ENCODE measurements at places on chromosomes 7 and 10. TPM values are rescaled to one million over a fixed set of nuclear protein-coding genes. Genes with fewer than 3 reads are reported as not detected.

GRCh38 chr7:55155351-55156117, 136.7 kb downstream of the EGFR start:
- DNase-seq, result no peak
- H3K27ac ChIP-seq, result no peak overlapping the region
- H3K4me1 ChIP-seq, result no peaks in the 10 kb centered on the region
- H3K4me3 ChIP-seq, result no peak overlapping the region

DNA sequence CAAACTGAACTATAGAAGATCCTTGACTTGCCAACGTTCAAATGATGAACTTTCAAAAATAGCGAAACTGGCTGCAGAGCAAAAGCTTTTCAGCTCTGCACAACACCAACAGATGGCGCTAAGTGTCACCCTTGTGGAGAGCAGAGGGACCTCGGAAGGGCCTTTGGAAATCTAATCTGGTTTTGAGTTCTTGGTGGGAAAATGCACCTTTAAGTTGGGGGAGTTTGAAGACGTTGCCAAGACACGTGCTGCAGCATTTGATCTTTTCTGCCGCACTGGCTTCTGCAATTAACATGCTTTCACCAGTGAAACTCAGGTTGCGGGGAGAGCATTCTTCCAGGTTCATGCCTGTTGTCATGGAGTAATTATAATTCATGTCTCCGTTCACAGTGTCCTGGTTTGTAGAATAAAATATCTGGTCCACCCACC, 26.3 kb upstream of the WDR11 start:
- DNase-seq, result no peak
- H3K27ac ChIP-seq, result no peak overlapping the region
- H3K4me1 ChIP-seq, result no peaks in the 10 kb centered on the region
- H3K4me3 ChIP-seq, result no peak overlapping the region
- no peaks in the 10 kb centered on the region for H3K27me3 ChIP-seq

GRCh38 chr7:34198231-34198641, 292.9 kb downstream of the BMPER start:
- no peaks in the 10 kb centered on the region for H3K27me3 ChIP-seq
- H3K4me1 ChIP-seq, result no peaks in the 10 kb centered on the region
- no peak overlapping the region for H3K4me3 ChIP-seq
- DNase-seq, result no peak
- no peaks in the 10 kb centered on the region for H3K36me3 ChIP-seq
- no peak overlapping the region for H3K27ac ChIP-seq

DNA sequence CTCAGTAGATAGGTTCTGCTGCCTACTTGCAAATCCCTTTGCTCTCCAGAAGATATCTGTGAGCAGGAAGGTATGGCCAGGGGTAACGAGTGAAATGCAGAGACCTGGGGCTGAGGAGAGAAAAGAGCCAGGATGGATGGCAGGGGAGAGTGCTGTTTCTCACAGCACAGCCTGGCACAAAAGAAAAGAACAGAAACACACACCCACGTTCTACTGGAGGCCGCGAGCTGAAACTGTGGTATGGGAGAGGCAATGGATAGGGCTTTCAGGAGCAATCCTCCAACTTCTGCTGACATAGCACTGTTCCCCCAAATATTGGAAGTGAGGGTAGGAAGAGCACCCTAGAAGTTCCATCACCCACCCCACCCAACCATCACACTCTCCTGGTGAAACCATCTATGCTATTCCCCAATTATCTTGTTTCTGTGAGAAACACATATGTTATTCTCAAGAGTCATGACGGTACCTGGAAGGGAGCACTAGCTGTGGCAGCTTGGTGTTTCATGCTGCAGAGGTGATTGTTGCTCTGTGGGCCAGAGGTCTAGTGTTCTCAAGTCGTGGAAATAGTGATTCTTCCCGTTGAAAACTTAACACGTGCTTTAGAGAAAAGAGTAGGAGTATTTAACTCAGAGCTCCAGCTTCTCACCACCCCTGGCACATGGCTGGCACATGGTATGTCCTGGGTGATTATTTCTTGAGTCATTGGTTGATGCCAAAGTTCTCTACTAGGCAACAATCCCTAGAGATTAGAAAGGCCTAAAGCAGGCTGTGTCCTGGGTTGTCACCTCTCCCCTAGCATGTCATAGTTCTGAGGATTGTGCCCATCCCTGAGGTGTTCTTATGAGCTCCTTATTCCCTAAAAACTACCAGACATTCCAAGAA, 198.3 kb downstream of the PLXNA4 start:
- H3K4me1 ChIP-seq, result no peaks in the 10 kb centered on the region
- no peaks in the 10 kb centered on the region for H3K27me3 ChIP-seq
- H3K36me3 ChIP-seq, result no peaks in the 10 kb centered on the region
- H3K27ac ChIP-seq, result no peak overlapping the region
- no peak overlapping the region for H3K4me3 ChIP-seq

GRCh38 chr7:121160150-121161008, 168.4 kb upstream of the WNT16 start:
- H3K4me3 ChIP-seq, result no peak overlapping the region
- no peaks in the 10 kb centered on the region for H3K36me3 ChIP-seq
- H3K27me3 ChIP-seq, result no peaks in the 10 kb centered on the region
- H3K4me1 ChIP-seq, result no peaks in the 10 kb centered on the region
- no peak for DNase-seq
- no peak overlapping the region for H3K27ac ChIP-seq

- H3K4me1 ChIP-seq, result no peaks in the 10 kb centered on the region
- H3K27me3 ChIP-seq, result no peaks in the 10 kb centered on the region
- H3K27ac ChIP-seq, result no peak overlapping the region
- H3K4me3 ChIP-seq, result no peak overlapping the region
Measured at GRCh38 chr7:79936281-79936983, 198.2 kb upstream of the GNAI1 start.

- no peaks in the 10 kb centered on the region for H3K27me3 ChIP-seq
- H3K4me1 ChIP-seq, result no peaks in the 10 kb centered on the region
- no peaks in the 10 kb centered on the region for H3K36me3 ChIP-seq
- DNase-seq, result no peak
Measured at GRCh38 chr10:27447540-27447939, 56.6 kb upstream of the RAB18 start.

DNA sequence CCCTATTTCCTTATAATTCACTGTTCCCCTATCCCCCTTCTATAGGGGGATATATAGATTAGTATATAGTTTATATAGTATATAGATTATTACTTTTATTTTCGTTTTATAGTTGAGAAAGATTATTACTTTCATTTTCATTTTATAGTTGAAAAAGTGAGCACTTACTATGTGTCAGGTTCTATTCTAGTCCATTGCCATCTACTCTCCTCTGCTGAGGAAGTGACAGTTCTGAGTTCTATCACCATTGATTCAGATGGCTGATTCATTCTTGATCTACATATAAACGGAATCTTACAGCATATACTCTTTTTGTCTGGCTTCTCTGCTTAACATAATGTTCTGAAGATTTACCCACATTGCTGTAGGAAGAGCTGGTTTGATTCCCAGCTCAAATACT, 20.7 kb upstream of the CAV2 start:
- no peaks in the 10 kb centered on the region for H3K36me3 ChIP-seq
- H3K4me1 ChIP-seq, result no peaks in the 10 kb centered on the region
- no peak for DNase-seq
- no peak overlapping the region for H3K27ac ChIP-seq
- H3K4me3 ChIP-seq, result no peak overlapping the region

GRCh38 chr7:140778975-140779374, 82.5 kb downstream of the NDUFB2 start:
- H3K36me3 ChIP-seq, result peaks cover 19% of the 10 kb centered on the region
- no peak for DNase-seq
- H3K4me3 ChIP-seq, result no peak overlapping the region
- no peak overlapping the region for H3K27ac ChIP-seq

DNA sequence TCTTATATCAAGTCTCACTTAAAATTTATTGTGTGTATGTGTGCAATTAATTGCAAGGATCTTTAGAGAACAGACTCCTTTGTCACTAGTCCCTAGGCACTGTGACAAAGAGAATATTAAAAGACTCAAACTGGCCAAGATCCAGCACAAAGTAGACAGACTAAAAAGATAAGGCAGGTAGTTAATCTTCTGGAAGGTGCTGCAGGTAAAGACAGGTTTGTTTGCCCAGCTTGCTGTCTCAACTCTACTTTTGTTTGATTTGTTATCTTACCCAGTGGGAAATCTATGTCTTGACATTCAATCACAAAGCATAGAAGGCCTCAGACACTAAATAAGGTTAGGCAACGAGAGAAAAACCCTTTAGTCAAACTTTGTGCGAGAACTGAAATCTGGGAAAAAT, 807.9 kb upstream of the LRRN3 start:
- no peaks in the 10 kb centered on the region for H3K36me3 ChIP-seq
- no peak for DNase-seq
- H3K27me3 ChIP-seq, result no peaks in the 10 kb centered on the region
- H3K4me3 ChIP-seq, result no peak overlapping the region
- peaks cover 6% of the 10 kb centered on the region for H3K4me1 ChIP-seq

GRCh38 chr7:128450409-128450808, 5.3 kb upstream of the HILPDA start:
- no peaks in the 10 kb centered on the region for H3K27me3 ChIP-seq
- no peak overlapping the region for H3K27ac ChIP-seq
- no peak overlapping the region for H3K4me3 ChIP-seq
- no peak for DNase-seq

DNA sequence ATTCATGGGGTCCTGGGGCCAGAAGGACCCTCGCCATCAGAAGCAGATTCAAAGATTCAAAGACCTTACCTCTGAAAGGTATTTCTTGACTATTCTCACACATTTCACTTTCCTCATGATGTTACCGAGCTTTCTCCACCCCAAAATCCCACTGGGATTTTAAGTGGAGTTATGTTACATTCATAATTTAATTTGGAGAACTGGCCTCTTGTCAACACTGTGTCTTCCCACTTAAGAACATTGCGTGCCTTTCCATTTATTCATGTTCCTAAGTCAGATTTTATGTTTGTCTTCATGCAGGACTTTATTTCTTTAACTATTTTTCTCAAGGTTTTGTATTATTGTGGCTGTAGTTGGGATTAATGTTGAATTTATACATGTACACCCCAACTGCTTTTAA, 123.5 kb upstream of the BMPER start:
- no peaks in the 10 kb centered on the region for H3K27me3 ChIP-seq
- no peak for DNase-seq
- no peak overlapping the region for H3K4me3 ChIP-seq
- H3K27ac ChIP-seq, result no peak overlapping the region

GRCh38 chr7:20778063-20778721, 8.5 kb downstream of the SP8 start:
- H3K36me3 ChIP-seq, result no peaks in the 10 kb centered on the region
- H3K27ac ChIP-seq, result no peak overlapping the region
- H3K4me1 ChIP-seq, result no peaks in the 10 kb centered on the region
- DNase-seq, result no peak
- peaks cover 88% of the 10 kb centered on the region for H3K27me3 ChIP-seq
- no peak overlapping the region for H3K4me3 ChIP-seq

DNA sequence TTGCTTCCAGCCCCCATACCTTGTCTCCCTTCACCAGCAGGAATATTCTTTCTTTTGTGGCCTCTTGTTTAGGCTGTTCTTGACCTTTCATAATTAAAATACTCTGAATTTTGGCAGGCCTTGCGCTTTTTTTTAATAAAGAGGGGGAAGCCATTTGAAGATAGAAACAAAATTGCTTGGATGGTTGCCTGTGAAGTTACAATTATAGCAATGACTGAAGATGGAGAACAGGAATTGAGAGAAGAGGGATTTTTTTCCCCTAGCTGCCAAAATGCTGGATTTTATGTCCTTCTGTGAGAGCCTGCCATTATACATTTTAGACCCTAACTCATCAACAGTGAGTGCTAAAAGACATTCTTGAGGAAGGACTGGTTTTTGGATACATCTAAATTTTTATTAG, 24.8 kb downstream of the FGFBP3 start:
- no peak overlapping the region for H3K4me3 ChIP-seq
- H3K27me3 ChIP-seq, result no peaks in the 10 kb centered on the region
- DNase-seq, result no peak
- no peak overlapping the region for H3K27ac ChIP-seq
- H3K36me3 ChIP-seq, result no peaks in the 10 kb centered on the region

GRCh38 chr7:101588131-101588935, 40.8 kb downstream of the MYL10 start:
- no peak overlapping the region for H3K27ac ChIP-seq
- H3K27me3 ChIP-seq, result no peaks in the 10 kb centered on the region
- no peaks in the 10 kb centered on the region for H3K36me3 ChIP-seq

DNA sequence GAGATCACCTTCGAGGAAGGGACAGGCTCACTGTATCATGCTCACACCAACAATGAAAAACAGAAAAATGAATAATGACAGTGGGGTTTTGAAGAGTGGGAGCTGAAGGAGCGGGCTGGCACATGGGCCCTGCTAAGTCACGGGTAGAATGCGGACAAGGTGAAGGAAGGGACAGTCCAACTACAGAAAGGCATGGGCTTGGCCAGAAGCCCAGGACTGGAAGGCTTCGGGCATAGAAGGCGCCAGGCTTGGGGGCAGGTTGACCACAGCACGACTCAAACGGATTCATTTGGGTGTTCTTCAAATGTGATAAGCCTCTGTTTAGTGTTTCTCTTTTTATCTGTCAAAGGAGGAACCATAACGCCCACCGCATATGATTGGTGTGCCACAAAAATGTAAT, 509.5 kb downstream of the CCSER2 start:
- peaks cover 7% of the 10 kb centered on the region for H3K4me1 ChIP-seq
- H3K4me3 ChIP-seq, result no peak overlapping the region

DNA sequence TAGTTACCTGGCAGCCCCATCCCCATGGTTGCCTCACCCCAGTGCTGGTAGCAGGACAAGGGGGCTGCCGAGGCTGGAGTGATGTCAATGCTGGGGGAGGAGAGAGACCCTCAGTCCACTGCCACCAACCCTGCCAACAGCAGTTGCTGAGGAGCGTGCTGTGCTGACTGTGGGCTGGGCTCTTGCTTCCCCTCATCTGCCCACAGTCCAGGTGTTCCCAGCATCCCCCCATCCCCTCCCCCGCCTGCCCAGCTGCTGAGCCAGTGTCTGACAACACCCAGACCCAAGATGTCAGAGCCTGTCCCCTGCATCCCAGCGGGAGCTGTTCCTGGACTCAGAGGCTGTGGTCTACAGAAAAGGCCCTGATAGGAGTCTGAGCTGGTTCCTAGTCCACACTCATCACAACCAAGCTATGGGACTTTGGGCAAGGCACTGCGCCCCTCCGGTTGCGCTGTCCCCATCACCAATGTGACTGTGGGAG, 14.6 kb upstream of the PSAP start:
- H3K4me1 ChIP-seq, result peaks cover 10% of the 10 kb centered on the region
- DNase-seq, result no peak
- no peaks in the 10 kb centered on the region for H3K36me3 ChIP-seq
- H3K27ac ChIP-seq, result no peak overlapping the region
- H3K4me3 ChIP-seq, result no peak overlapping the region

The RAB19 gene
- 6.0 TPM for total RNA-seq

The RTKN2 gene
- 0.14 TPM for total RNA-seq

The PNLIPRP2 gene
- total RNA-seq, result 2,333 TPM

The PIK3AP1 gene
- total RNA-seq, result 32.4 TPM

The RABGEF1 gene
- total RNA-seq, result 12.8 TPM

The CLCN1 gene
- not detected for total RNA-seq

The HOXA11 gene
- total RNA-seq, result not detected

The C7orf33 gene
- not detected for total RNA-seq

The MICALL2 gene
- total RNA-seq, result 11.1 TPM

The LIPM gene
- not detected for total RNA-seq

The ASAH2 gene
- total RNA-seq, result 1.7 TPM
